ENCODE measurements at places on chromosomes 16 and 17. TPM values are rescaled to one million over a fixed set of nuclear protein-coding genes. Genes with fewer than 3 reads are reported as not detected.

Gene KRT9
- not detected for total RNA-seq

Gene NPIPA3
- not detected for total RNA-seq

GRCh38 chr16:27778171-27778925 lies 228.4 kb downstream of the KATNIP start:
- no peak for ATAC-seq

DNA sequence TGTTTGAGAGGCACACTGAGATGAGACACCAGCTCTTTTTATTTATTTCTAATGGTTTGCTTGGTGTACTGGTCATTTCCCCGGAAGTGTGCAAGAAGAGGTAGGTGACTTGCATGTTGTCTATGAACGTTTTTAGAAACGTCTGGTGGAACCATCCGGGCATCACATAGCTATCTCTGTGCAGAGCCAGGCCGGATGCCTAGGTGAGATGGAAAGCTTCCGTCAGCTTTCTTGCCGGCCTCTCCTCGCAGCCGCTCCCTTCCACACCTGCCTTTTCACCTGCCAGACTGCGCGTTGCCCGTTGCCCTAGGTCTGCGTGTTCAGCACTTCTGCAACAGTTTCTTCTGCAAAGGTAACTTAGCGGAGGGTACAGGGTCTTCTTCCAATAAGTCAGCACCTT lies 416.0 kb downstream of the WWOX start:
- no peak for ATAC-seq

DNA sequence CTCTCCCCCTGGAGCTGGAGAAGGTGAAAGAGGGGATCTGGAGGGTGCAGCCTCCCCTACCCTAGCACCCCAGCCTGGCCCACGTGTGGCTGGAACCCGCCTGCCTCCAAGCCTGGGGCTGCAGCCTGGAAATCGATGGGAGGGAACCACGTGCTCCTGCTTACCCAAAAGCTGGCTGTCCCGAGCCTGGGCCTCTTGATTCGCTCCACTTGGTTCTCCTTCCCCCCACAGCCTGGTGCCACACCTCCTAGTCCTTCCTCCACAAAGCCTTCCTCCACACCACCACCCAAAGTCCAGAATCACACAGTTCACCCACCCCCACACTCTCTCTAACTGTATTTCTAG lies 29.3 kb downstream of the CFAP20 start:
- no peak for ATAC-seq

GRCh38 chr16:22337849-22338635 lies 36.4 kb downstream of the CDR2 start:
- no peak for ATAC-seq

DNA sequence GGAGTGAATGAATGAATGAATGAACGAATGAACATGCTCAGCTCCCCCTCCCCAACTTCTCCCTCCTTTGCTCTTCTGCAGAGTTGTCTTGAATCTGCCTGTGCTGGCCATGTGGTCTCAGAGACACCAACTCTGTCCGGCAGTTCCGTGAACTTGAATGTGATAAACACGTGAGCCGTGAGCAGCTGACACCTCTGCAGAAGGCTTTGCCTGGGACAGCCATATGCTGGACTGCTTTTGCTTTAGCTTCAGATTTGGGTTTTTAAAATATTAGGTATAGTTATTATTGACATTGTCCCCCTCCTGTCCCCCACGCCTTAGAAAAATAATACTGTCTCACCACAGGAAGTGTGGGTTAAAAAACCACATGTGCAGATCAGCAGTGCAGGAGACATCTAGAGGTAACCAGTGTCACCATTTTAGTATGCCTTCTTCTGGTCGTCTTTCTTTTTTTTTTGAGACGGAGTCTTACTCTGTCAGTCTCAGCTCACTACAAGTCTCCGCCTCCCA lies 83.8 kb downstream of the ABCC1 start:
- ATAC-seq, result no peak

DNA sequence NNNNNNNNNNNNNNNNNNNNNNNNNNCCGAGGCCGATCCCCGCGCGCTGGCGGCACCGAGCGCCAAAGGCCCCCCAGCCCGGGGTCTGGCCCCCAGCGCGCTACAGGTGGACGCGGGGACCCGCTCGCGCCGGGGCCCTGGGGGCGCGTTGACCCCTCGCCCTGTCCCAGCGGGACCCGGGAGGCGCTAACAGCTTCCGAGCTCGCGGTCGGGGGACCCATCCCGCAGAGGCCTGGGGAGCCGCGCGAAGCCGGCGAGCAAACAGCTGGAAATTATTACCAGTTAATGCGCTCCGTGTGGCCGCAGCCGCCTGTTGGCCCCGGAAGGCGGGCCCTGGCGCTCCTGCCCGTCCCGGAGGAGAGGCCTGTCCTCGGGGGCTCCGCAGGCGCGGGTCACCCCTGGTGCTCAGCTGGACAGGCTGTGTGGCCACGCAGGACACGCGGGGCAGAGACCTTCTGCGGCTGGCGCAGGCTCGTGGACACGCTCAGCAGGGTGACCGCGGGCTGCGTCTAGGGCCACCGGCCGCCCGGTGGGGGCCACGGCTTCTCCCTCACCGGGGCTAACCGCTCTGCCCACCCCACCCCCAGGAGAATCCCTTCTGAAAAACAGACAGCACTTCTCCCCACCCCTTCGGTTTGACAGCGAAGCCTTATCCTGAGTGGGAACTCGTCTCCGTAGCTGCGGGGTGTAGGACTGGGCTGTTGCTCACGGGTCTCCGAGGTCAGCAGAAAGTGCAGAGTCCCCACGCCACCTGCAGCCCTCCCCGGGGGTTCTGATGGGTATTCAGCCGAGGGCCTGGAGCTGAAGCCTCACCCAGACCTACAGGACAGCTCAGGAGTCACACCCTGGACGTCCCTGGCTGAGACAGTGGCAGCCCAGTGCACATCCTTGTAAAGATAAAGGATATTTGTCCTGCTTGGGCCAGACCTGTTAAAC lies 138.7 kb upstream of the RPH3AL start:
- ATAC-seq, result peak; percentile 84
